ENCODE measurements at places on chromosomes 13 and 19.

DNA sequence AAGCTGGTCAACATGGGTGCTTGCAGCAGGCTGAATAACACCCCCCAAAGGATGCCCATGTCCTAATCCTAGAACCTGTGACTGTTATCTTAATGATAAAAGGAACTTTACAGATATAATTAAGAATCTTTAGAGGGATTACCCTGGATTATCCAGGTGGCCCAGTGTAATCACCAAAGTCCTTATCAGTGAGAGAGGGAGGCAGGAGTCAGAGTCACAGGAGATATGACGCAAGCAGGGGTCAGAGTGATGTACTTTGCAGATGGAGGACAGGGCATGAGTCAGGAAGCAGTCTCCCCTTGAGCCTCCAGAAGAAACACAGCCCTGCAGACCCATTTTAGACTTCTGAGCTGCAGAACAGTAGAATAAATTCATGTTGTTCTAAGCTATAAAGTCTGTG, 9.8 kb downstream of the ZNF606 start:
- no peaks in the 10 kb centered on the region for H3K4me1 ChIP-seq
- H3K4me3 ChIP-seq, result no peak overlapping the region
- no peak for DNase-seq
- no peak overlapping the region for H3K27ac ChIP-seq
- H3K36me3 ChIP-seq, result peaks cover 90% of the 10 kb centered on the region

DNA sequence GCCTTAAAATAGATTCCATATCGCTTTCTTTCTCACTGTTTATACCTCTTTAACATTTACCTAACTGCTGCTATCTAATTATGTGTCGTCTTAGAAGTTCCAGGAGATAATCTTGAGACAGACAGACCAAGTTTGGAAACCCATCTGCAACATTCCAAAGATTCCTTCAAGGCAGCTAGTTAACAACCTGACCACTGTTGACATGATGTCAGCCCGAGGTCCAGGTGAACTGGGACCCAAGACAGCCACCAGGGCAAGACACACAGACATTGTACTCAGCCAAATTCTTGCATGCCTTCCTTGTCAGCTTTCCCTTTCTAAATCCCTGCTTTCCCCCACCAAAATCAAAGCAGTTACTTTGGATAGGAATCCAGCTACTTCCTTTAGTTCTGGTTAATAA, 1476.5 kb upstream of the PRR20A start:
- H3K4me3 ChIP-seq, result no peak overlapping the region
- no peaks in the 10 kb centered on the region for H3K36me3 ChIP-seq
- DNase-seq, result no peak

- no peak for DNase-seq
- H3K27me3 ChIP-seq, result no peaks in the 10 kb centered on the region
- no peaks in the 10 kb centered on the region for H3K36me3 ChIP-seq
- peak overlapping the region; percentile 94 for H3K27ac ChIP-seq
- peaks cover 52% of the 10 kb centered on the region for H3K4me1 ChIP-seq
- H3K4me3 ChIP-seq, result peak overlapping the region; percentile 36
These were observed 342.4 kb downstream of the KCNRG start for GRCh38 chr13:50357586-50358118.

DNA sequence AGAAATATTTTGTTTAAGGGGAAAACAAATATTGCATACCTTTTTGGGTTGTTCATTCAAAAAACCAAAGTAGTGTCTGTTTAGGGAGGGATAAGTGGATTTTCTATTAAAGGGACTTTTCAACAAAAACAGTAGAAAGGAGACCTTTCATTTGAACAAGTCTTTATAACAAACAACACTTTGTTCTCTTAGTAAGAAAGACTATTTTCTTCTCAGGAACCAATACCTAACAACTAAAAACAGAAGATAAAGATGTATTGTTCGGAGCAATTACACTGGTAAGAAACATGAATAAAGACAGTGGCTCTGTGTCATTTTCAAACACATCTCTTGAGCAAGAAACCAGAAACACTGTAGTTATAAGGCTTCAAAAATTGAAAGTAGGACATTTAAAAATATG, 1610.1 kb upstream of the PCDH20 start:
- no peaks in the 10 kb centered on the region for H3K27me3 ChIP-seq
- DNase-seq, result no peak
- peaks cover 40% of the 10 kb centered on the region for H3K4me1 ChIP-seq
- peak overlapping the region; percentile 66 for H3K27ac ChIP-seq

- no peak overlapping the region for H3K27ac ChIP-seq
- peaks cover 15% of the 10 kb centered on the region for H3K4me1 ChIP-seq
- no peak for DNase-seq
- H3K36me3 ChIP-seq, result no peaks in the 10 kb centered on the region
- peaks cover 29% of the 10 kb centered on the region for H3K27me3 ChIP-seq
These were observed 17.7 kb upstream of the SEMA6B start for GRCh38 chr19:4577020-4577782.

DNA sequence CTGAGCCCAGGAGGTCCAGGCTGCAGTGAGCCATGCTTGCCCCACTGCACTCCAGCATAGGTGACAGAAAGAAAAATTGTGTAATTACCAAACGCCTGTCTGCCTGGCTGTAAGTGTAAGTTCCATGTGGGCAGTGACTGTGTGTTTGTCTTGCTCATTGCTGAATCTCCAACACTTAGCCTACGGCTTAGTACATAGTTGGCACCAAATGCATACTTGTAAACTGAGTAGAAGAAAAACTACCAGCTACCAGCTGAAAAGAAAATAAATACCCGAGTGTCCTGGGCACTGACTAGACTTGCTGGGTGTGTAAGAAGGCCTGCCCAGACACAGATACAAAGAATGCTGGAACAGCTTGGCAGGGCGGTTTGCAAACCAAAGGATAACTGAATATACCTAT, 2.7 kb upstream of the CEBPG start:
- H3K27me3 ChIP-seq, result peaks cover 13% of the 10 kb centered on the region
- DNase-seq, result no peak
- H3K27ac ChIP-seq, result no peak overlapping the region
- no peaks in the 10 kb centered on the region for H3K36me3 ChIP-seq
- H3K4me1 ChIP-seq, result peaks cover 17% of the 10 kb centered on the region

GRCh38 chr13:39835253-39835652, 179.8 kb downstream of the COG6 start:
- H3K36me3 ChIP-seq, result no peaks in the 10 kb centered on the region
- peaks cover 9% of the 10 kb centered on the region for H3K4me1 ChIP-seq
- H3K27me3 ChIP-seq, result no peaks in the 10 kb centered on the region

GRCh38 chr19:10646456-10647159, 7.5 kb upstream of the ILF3 start:
- DNase-seq, result no peak
- H3K4me1 ChIP-seq, result peaks cover 34% of the 10 kb centered on the region
- no peak overlapping the region for H3K4me3 ChIP-seq
- peaks cover 5% of the 10 kb centered on the region for H3K36me3 ChIP-seq
- H3K27me3 ChIP-seq, result no peaks in the 10 kb centered on the region

- H3K36me3 ChIP-seq, result no peaks in the 10 kb centered on the region
- no peaks in the 10 kb centered on the region for H3K27me3 ChIP-seq
- no peak for DNase-seq
- no peak overlapping the region for H3K27ac ChIP-seq
These were observed 155.6 kb upstream of the IRS2 start for GRCh38 chr13:109941951-109942350.

DNA sequence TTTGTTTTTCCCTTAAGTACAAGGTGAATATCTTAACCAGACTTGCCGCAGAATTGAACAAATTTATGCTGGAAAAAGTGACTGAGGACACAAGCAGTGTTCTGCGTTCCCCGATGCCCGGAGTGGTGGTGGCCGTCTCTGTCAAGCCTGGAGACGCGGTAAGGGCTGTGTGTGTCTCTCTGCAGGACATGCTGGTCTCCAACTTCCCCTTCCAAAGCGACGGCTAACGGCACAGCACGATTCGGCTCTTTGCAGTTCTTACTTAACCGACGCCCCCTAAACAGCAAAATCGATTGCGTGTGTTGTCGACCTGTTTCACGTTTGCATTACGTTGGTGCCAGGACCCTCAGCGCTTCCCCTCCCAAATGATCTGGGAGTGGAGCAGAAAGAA, 73.2 kb downstream of the GGACT start:
- H3K27ac ChIP-seq, result no peak overlapping the region
- no peak for DNase-seq
- no peak overlapping the region for H3K4me3 ChIP-seq
- no peaks in the 10 kb centered on the region for H3K36me3 ChIP-seq
- peaks cover 4% of the 10 kb centered on the region for H3K4me1 ChIP-seq

DNA sequence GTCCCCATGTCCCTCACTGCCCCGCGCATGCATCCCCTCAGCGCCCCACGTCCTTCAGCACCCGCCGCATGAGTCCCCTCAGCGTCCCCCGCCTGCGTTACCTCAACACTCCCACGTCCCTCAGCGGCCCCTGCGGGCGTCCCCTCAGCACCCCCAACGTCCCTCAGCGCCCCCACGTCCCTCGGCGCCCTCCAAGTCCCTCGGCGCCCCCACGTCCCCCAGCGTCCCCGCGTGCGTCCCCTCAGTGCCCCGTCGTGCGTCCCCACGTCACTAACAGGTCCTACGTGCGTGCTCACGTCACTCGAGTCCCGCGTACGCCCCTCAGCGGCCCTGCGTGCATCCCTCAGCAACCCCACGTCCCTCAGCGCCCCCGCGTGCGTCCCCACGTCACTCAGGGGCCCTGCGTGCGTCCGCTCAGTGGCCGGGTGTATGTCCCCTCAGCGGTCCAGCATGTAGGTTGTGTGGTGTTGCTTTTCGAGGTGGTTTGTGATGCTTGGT, 19.5 kb upstream of the GAS6 start:
- no peaks in the 10 kb centered on the region for H3K36me3 ChIP-seq
- H3K27ac ChIP-seq, result no peak overlapping the region
- no peak for DNase-seq

DNA sequence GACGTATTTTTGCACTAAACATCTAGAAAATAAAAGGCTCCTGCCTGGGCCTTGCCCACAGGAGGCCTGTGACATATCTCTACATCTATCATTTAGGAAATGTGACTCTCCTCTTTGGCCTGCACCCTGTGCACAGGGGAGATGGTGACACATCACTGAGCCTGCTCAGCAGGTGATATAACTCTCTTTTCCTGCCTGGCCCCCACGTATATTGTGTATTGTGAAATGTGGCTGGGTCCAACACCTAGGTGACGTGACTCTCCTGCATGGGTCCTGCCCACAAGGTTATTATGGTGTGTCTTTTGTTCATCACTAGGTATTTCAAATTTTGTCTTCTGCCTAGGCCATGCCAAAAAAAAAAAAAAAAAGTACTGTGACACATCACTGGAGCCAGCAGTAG, 61.4 kb upstream of the ZNF724 start:
- no peaks in the 10 kb centered on the region for H3K27me3 ChIP-seq
- H3K4me1 ChIP-seq, result no peaks in the 10 kb centered on the region
- H3K4me3 ChIP-seq, result no peak overlapping the region

GRCh38 chr19:38250821-38251563, 5.2 kb downstream of the PPP1R14A start:
- no peaks in the 10 kb centered on the region for H3K27me3 ChIP-seq
- H3K4me1 ChIP-seq, result peaks cover 40% of the 10 kb centered on the region

DNA sequence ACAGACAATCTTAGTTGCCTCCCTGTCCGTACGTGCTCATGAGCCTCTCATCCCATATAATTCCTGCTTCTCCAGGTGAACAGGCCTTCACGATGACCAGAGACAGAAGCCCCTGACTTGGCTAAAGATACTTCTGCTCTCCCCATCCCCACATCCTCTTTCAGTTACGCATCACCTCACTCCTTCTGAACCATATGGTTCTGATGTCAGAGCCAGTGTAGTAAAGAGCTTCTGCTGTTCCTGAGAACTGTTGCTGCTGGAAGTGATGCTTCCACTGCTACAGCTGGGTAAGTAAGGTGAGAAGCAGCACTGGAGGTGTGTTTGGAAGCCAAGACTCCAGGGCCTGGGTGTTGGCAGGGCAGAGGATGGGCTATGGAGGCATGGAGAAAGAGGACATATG, 12.9 kb downstream of the SIGLECL1 start:
- DNase-seq, result no peak
- no peaks in the 10 kb centered on the region for H3K36me3 ChIP-seq
- H3K4me1 ChIP-seq, result no peaks in the 10 kb centered on the region

DNA sequence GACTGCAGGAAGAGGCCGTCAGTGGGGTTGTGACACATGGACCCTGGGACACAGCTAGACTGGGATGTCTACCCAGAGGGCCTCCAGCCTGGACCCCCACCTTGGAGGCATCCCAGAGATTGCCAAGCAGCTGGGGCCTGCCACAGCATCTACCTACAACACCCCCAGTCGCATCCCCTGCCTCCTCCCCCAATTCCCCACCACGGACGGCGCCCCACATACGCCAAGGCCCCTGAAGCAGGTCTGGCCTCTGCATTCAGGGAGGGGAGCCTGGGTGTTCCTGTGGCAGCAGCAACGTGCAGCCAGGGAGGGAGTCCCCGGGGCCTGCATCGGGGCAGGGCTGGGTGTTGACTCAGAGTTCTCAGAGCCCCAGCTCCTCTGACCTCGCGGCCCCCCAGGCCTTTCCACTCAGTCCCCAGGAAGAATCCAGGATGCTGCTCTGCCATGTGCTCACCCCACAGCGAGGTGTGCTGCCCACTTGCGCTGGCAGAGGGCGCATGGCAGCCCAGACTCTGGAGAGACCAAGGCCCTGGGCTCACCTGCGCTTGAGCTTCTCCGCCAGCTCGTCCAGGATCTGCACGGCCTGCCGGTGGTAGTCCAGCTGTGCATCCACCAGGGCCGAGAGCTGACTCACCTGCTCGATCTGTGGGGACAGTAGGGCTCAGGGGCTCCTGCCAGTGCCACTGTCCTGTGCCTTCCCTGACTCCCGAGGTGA, 19.6 kb downstream of the MPND start:
- H3K4me1 ChIP-seq, result peaks cover 4% of the 10 kb centered on the region
- peaks cover 7% of the 10 kb centered on the region for H3K36me3 ChIP-seq
- no peaks in the 10 kb centered on the region for H3K27me3 ChIP-seq
- H3K27ac ChIP-seq, result no peak overlapping the region
- no peak overlapping the region for H3K4me3 ChIP-seq

- no peak for DNase-seq
- peaks cover 6% of the 10 kb centered on the region for H3K36me3 ChIP-seq
- H3K4me3 ChIP-seq, result no peak overlapping the region
- H3K27me3 ChIP-seq, result no peaks in the 10 kb centered on the region
- H3K4me1 ChIP-seq, result peaks cover 18% of the 10 kb centered on the region
These were observed 1287.7 kb downstream of the SLITRK5 start for GRCh38 chr13:88958821-88959220.

DNA sequence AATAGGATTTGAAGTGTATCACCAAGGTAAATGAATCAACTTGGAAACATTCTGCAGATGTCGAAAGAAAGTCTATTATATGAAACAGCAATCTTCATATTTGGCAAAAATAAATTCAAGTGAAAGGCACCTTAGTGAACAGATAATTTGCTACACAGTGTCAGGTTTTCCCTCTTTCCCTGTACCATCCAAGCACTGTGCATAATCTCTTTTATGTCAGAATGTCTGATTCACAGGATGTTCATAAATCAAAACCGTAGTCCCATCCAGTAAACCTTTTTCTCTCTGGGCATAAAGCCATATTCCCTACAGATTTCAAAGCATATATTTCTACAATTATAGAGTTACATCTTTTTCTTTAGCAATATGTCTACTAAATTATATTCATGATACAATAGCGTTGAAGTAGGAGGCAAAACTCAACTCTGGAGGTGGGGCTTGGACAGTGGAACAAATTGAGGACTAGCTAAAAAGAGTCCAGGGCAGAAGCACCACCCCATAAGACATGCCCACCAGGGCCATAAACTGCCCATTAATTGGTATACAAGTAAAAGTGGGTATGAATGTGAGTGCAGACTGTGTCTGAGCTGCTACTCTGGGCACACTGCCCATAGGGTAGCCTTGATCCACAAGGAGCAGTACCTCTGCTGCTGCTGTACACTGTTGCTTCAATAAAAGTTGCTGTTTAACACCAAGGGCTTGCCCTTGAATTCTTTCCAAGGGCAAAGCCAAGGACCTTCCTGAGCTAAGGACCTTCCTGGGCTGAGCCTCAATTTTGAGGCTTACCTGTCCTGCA, 72.1 kb upstream of the MYCBP2 start:
- H3K4me3 ChIP-seq, result no peak overlapping the region
- no peak for DNase-seq
- H3K27me3 ChIP-seq, result peaks cover 5% of the 10 kb centered on the region
- H3K36me3 ChIP-seq, result no peaks in the 10 kb centered on the region
- H3K27ac ChIP-seq, result no peak overlapping the region

Measured in mesothelial cell of epicardium (in vitro differentiated cells).